SJSA1 (cell line): ENCODE measurements at places on chromosomes 6 and 20. TPM values are rescaled to one million over a fixed set of nuclear protein-coding genes. Genes with fewer than 3 reads are reported as not detected.

Gene MTFR2
- 4.6 and 10.6 TPM in 2 replicates for total RNA-seq

Gene CDSN
- not detected in 2 replicates for total RNA-seq

Gene CRISP3
- not detected in 2 replicates for total RNA-seq

Gene MMP24
- total RNA-seq: 0.50 and 0.71 TPM in 2 replicates

Gene CGA
- not detected in 2 replicates for total RNA-seq

Gene CLDN20
- not detected in 2 replicates for total RNA-seq

Gene RMND1
- total RNA-seq: 13.5 and 25.9 TPM in 2 replicates

DNA sequence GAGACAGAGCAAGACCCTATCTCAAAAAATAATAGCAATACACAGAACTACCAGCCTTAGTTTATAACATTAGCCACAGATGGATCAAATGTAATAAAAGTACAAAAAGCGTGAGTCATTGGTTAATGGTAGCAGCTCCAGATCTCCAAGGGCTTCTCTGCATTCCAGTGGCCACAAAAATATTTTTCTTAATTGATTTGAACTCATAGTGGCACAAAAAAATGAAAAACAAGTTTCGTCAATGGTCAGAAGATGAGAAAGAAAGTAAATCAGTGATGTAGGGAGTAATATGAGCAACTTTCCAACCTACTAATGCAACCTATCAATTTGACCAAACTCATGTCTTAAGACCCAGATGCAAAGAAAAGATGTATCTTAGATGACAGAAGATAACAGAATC is 79.6 kb downstream of the CEP57L1 start:
- no peak overlapping the region for H3K27ac ChIP-seq
- no peaks in the 10 kb centered on the region for H3K27me3 ChIP-seq
- DNase-seq: peak; percentile 45

GRCh38 chr6:139053382-139053781 is 24.8 kb downstream of the ABRACL start:
- no peaks in the 10 kb centered on the region for H3K36me3 ChIP-seq
- H3K4me3 ChIP-seq: no peak overlapping the region
- H3K27ac ChIP-seq: no peak overlapping the region
- no peak for DNase-seq
- no peaks in the 10 kb centered on the region for H3K4me1 ChIP-seq

- H3K27me3 ChIP-seq: no peaks in the 10 kb centered on the region
- no peak overlapping the region for H3K4me3 ChIP-seq
- DNase-seq: no peak
- H3K27ac ChIP-seq: no peak overlapping the region
- H3K36me3 ChIP-seq: no peaks in the 10 kb centered on the region
- no peaks in the 10 kb centered on the region for H3K4me1 ChIP-seq
Measured at GRCh38 chr6:136191606-136192312, 58.4 kb downstream of the MTFR2 start.

DNA sequence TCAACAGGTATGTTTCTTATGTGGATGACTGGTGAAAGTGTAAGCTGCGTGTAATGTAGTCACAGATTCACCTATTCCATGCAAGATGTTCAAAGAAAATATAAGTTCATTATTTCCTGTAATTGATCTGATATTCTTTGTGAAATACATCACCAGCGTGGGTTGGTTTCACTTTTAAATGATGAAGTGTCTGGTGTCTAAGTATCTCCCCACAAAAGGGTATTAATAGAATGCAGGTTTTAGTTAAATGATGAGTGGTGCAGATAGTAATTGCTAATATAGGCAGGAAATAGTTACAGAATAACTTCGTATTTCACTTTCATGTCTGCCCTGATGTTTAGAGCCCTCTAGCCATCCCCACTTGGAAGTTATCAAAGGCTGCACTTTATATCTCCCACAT is 22.2 kb downstream of the PGBD1 start:
- H3K27me3 ChIP-seq: no peaks in the 10 kb centered on the region
- no peaks in the 10 kb centered on the region for H3K4me1 ChIP-seq
- no peak overlapping the region for H3K27ac ChIP-seq
- DNase-seq: no peak
- H3K4me3 ChIP-seq: no peak overlapping the region

- no peaks in the 10 kb centered on the region for H3K36me3 ChIP-seq
- DNase-seq: no peak
- no peaks in the 10 kb centered on the region for H3K27me3 ChIP-seq
Measured at GRCh38 chr6:70277470-70277869, 25.4 kb downstream of the COL9A1 start.

DNA sequence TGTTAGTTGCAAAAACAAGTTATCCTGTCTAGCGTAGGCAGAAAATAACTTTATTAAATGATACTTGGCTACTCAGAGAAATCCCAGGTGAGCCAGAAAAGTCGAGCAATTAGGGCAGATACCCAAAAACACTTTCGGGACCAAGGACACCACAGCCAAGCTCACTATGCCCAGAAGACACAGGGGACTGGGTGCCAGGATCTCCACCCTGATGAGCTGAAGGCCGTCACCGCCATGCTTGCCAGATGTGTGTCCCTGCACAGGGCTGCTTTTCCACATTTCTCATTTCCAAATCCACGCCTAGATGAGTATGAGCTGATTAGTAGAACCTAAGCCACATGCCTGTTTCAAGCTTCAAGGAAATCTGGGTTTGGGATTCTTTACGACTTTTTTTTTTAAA is 214.0 kb upstream of the SMLR1 start:
- H3K27ac ChIP-seq: no peak overlapping the region
- no peaks in the 10 kb centered on the region for H3K36me3 ChIP-seq
- H3K4me1 ChIP-seq: no peaks in the 10 kb centered on the region
- no peak for DNase-seq
- no peaks in the 10 kb centered on the region for H3K27me3 ChIP-seq
